ENCODE measurements at places on chromosomes 3 and 15. TPM values are rescaled to one million over a fixed set of nuclear protein-coding genes. Genes with fewer than 3 reads are reported as not detected.

- no peak for DNase-seq
Observed at GRCh38 chr3:67526246-67526645, 128.2 kb downstream of the SUCLG2 start.

The LRRIQ4 gene
- polyA plus RNA-seq, result 0.18 TPM

DNA sequence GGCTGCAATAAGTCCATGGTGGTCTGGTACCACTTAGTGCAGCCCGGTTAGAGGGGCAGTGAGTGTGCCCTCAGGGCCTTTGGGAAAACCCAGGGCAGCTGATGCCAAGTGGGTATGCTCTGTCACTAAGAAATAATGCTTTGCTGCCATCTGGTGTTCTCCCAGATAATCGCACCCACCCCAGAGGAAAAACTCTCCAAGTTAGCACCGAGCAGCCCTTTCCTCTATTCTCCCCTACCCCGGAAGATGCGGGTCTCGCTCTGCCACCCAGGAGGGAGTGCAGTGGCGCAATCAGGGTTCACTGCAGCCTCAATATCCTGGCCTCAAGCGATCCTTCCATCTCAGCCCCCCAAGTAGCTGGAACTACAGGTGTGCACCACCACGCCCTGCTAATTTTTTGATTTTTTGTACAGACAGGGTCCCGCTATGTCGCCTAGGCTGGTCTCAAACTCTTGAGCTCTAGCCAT, 21.3 kb upstream of the DAPK2 start:
- peak; percentile 72 for DNase-seq

DNA sequence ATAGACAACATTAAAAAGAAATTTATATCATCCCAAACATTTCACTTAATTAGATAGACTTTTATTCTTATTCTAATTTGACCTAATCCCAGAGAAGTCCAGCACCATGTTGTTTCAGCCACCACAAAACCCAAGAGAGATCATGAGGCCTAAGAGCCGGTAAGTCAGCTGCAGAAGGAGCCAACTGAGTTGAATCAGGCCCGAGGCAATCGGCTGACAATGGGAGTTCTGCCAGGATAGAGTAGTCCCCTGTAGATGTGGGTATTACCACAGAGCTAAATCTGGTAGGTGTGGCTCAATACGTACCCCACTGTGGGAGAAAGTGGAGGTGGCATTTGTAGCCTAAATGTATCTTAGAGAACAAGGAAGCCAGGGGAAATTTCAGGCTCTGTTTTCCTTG, 49.7 kb upstream of the UMPS start:
- no peak for DNase-seq

- DNase-seq, result no peak
Observed at GRCh38 chr15:52306270-52306669, 10.7 kb upstream of the MYO5C start.

GRCh38 chr15:66484539-66485112, 12.9 kb downstream of the SNAPC5 start:
- DNase-seq, result no peak

DNA sequence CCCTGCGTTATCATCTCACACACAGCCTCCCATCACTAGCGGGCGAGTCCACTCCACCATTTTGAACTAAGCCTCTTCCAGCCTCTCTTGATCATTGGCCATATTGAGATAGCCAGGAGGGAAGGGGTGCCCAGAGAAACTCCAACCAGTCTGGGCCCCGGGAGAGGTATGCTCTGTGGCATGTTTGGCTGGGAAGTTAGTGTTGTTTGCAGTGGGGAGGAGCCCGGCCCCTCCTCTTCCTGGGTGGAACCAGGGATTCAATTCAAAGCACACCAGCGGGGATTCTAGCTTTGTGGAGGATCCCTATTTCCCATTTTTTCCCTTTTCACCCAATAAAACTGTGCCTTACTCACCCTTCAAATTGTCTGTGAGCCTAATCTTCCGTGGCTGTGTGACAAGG, 71.8 kb downstream of the GBE1 start:
- no peak for DNase-seq

The FMN1 gene
- polyA plus RNA-seq, result 5.0 TPM

The CCR4 gene
- polyA plus RNA-seq, result 2.9 TPM

DNA sequence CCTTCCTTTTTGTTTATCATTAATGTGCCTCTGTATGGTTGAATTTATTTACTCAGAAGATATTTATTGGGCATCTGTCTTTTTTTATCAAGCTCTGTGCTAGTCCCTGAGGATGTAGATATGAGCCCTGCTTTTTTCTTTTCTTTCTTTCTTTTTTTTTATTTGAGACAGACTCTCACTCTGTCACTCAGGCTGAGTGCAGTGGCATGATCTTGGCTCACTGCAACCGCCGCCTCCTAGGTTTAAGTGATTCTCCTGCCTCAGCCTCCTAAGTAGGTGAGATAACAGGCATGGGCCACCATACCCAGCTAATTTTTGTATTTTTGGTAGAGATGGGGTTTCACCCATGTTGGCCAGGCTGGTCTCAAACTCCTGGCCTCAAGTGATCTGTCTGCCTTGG, 58.5 kb downstream of the MBNL1 start:
- no peak for DNase-seq

DNA sequence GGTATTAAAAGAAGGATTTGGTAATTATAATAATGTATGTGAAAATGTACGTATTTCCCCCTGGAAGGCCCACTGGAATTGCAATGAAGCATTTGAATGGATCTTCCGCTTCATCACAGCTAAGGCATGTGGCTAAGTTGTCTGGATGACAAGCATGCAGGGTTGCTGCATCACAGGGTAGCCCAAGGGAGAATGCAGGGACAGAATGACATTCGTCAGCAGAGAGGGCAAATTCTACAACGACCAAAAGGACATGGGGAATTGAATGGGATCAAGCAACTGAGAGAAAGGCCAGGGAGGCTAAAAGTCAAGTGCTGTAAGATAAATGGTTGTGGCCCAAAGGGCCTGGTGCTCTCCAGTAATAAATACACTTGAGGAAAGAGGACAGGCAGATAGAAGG, 95.4 kb downstream of the ISL2 start:
- DNase-seq, result no peak

The SRGAP3 gene
- 20.8 TPM for polyA plus RNA-seq

The CLRN1 gene
- polyA plus RNA-seq, result not detected

The CYP8B1 gene
- 0.46 TPM for polyA plus RNA-seq

The PSTPIP1 gene
- 3.5 TPM for polyA plus RNA-seq

The MESP2 gene
- polyA plus RNA-seq, result not detected

DNA sequence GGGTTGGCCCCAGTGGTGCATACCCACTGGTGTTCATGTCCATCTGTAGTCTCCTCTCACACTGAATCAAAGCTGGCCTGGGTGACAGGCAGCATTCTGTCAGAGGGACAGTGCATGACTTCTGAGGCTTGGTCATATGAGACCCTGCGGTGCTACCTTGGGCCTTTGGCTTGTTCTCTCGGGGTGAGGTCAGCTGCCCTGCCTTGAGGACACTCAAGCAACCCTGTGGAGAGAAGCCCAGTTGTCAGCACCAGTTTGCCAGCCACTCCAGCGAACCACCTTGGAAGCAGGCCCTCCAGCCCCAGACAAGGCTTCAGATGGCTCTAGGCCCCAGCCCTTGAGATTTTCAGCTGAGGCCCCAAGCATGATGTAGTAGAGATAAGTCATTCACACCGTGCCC, 16.9 kb upstream of the RAB7A start:
- DNase-seq, result no peak

DNA sequence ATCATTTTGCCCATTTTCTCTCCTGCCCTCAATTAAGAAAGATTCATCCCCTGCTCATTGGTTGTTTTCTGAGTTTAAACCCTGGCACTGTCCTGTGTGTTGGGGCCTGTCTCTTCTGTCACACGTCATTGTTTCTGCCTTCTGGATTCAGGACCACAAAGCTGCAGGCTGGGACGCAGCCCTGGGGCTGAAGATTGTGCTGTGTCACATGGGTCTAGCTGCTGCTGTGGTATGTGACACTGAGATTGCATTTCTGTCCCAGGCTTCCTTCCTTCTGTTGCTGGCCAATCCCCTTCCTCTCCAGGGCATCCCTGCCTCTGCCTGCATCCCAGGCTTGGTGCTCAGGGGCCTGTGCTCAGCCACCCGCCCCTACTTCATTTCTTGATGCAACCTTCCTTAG, 28.9 kb downstream of the INSYN1 start:
- DNase-seq, result no peak

The EBLN2 gene
- 9.4 TPM for polyA plus RNA-seq

DNA sequence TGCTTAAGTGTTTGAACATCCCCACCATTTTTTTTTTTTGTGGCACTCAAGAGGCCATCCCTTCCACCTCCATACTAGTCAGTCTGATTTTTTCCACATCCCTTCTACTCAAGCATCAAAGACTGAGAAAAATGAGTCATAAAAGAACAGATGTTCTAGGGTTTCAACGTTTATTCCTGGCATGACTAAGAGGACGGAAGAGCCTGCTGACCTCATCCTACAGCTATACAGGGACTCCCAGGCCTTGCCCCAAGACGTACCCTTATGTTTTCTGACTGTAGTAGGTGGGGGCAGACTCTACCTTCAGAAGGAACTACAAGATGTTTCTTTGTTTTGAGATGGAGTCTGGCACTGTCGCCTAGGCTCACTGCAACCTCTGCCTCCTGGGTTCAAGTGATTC, 3.3 kb upstream of the ITPKA start:
- DNase-seq, result no peak

DNA sequence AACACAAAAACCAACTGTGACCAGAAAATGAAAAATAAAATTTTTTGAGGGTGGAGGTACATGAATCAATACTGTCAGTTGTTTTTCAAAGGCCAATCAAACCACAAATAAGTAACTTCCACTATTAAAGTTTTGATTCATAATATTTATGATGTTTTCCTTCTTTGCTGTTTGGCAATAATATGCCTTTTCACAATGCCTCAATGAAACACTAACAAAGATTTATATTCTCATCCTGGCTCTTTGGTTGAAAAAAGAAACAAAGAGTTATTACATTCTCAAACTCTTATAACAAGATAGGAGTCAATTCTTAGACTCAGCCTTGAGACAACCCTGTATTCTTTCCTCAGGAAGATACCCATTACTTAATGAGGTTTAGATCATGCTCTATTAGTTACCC, 63.1 kb downstream of the C3orf70 start:
- no peak for DNase-seq

The CAMK2N2 gene
- 0.15 TPM for polyA plus RNA-seq

The TIMP4 gene
- 0.80 TPM for polyA plus RNA-seq

The CDCP1 gene
- polyA plus RNA-seq, result 0.30 TPM

The LRRC58 gene
- 24.4 TPM for polyA plus RNA-seq

GRCh38 chr3:38960953-38961622, 90.7 kb downstream of the SCN11A start:
- DNase-seq, result no peak

DNA sequence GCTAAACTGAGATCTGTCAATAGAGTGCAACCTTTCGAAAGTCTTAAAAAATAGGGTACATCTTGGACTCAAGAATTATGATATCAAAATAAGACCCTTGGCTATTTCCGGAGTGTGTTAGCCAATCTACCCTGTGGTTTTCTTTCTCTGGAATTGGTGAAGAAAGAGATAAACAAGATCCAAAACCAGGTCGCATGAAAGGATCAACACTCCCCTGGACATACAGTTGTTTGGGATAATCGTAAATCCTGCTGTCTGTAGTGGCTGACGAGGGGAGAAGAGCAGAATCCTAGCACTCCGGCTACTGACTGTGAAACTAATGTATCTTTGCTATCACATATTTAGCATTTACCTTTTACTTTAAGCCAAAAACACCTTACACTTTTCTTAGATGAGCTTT, 30.9 kb downstream of the FNDC3B start:
- DNase-seq, result no peak

- DNase-seq, result no peak
Observed at GRCh38 chr3:9072667-9073009, 109.4 kb upstream of the RAD18 start.

DNA sequence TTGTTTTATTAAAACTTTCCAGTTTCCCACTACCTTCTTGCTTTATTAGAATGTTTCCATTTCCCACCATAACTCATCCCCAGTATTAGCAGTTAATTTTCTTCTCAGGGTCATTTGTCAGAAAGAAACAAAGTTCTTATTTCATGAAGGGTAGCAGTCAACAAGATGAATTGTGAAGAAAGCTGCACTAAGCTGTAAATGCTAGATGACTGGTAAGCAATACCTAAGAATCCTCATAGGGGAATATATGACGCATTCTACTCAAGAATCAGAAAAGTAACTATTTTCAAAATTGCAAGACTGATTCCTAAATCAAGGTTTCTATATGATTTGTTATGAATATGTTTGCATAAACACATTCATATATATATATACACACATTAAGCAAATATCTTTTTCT, 48.8 kb upstream of the WDR5B start:
- DNase-seq, result no peak

GRCh38 chr15:78110096-78110495, 17.7 kb downstream of the SH2D7 start:
- no peak for DNase-seq

GRCh38 chr3:141076797-141077571, 25.8 kb downstream of the SPSB4 start:
- DNase-seq, result peak; percentile 62

DNA sequence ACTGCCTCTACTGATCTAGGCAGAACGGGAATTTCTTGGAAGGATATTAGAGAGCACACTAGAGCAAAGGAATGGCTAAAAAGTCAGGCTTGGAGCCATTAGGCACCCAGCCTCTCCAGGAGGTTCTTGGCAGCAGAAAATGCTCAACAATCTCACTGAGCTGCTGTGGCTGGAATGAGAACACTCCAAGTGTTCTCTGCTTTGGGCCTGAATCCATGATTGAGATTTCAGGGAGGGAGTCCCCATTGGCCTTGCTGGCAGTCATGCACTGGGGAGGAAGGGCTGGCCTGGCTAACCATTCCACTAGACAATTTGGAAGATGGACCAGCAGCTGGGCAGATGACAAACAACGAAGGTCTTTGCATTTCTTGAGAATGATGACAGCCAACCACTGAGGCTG, 362.6 kb downstream of the SHQ1 start:
- no peak for DNase-seq

The C3orf49 gene
- polyA plus RNA-seq, result 0.96 TPM

DNA sequence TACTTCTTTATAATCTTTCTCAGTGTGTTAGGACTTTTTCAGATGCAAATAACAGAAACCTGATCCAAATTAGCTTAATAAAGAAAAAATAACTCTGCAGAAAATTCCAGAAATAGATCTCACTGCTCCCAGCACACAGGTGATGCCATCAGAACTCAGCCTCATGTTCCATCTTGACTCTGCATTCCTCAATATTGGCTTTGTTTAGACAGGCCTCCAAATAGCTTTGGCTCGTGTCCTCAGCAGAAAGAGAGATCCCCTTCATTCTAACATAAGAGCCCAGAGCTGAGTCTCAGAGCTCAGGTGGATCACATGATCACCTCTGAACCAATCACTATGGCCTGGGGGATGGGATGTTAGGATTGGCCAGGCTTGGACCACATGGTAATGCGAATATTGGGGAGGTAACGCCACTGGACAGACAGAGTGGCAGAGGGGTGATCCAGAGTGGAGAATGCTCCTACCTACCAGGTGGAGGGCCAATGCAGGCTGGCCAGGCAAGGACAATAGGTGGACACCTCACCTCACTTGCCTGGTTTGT, 46.6 kb upstream of the TBC1D21 start:
- DNase-seq, result no peak

- DNase-seq, result no peak
Observed at GRCh38 chr3:150823277-150823676, 60.3 kb upstream of the SIAH2 start.
